IMR-90 (cell line): ENCODE measurements at places on chromosomes 5 and 9. TPM values are rescaled to one million over a fixed set of nuclear protein-coding genes. Genes with fewer than 3 reads are reported as not detected.
A peak's percentile ranks its signal among the peaks of the same experiment; 100 is the strongest.

OGN gene
- 0.10 TPM in 1 of 2 replicates, not detected in the other for polyA plus RNA-seq

GRCh38 chr9:8364026-8364752 lies 564.6 kb upstream of the DMAC1 start:
- DNase-seq: no peak

DNA sequence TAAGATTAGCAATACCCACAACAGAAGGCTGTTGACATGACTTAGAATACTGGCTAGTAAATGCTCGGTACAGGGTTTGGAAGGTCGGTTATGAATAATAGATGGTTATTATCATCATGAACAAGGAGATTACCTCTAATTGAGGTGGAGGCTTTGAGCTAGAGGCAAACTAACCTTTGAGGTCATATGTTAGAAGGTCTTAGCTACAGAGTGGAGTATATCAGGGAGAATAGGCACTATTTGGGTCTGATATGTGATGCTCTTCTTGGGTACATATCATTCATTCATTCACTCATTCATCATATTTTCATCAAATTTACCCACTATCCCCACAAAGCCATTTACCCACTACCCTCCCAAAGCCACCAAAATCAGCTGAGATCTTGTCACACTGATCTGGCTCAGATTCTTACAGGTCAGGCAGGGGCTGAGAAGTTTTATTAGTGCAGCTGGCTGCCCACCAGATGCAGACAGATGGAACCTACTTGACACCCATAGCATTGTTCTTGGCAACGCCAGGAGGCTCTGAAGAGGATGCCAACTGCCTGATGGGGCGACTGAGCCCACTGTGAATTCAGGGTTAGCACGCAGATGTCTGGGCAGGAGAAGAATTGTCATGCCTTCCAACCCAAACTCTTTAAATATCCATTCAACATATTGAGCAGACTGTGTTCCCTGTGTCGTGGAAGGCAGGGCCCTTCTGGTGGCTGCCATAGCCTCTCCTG lies 90.2 kb upstream of the SH3PXD2B start:
- no peak for DNase-seq

DNA sequence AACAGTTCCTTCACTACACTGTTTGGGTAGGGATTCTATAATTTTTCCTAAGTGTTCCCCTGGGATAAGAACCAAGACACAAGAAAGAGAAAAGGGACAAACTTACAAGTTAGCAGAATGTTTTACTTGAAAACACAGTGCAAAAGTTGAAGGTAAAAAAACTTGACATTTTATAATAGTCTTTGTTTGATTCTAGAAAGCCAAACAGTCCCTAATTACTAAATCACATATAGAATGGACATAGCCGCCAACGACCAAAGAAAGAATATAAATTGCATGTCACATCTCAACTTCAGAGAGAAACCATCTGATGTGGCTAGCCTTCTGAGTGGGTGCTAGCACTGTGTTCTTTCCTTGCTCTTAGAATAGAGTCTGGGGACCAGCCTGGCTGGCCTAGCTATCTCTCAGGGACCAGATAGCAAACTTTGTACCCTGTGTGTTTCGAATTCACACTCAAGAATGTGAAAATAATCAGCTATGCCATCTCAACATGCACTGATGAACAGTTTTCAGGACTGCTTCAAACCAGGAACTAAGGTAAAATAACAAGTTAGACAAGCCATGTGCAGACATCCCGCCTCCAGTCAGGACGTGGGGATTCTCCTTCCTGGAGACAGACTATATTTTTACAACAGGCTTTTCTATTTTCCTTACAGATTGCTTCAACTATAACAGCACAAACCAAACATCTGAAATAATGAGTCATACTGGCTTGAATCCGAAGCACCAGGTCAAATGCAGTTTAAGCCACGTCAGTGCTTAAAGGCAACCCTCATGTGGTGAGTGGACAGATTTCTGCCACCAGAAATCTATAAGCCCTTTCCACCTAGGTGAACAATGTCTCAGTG lies 53.7 kb downstream of the LHFPL2 start:
- peak; percentile 100 for DNase-seq

DNA sequence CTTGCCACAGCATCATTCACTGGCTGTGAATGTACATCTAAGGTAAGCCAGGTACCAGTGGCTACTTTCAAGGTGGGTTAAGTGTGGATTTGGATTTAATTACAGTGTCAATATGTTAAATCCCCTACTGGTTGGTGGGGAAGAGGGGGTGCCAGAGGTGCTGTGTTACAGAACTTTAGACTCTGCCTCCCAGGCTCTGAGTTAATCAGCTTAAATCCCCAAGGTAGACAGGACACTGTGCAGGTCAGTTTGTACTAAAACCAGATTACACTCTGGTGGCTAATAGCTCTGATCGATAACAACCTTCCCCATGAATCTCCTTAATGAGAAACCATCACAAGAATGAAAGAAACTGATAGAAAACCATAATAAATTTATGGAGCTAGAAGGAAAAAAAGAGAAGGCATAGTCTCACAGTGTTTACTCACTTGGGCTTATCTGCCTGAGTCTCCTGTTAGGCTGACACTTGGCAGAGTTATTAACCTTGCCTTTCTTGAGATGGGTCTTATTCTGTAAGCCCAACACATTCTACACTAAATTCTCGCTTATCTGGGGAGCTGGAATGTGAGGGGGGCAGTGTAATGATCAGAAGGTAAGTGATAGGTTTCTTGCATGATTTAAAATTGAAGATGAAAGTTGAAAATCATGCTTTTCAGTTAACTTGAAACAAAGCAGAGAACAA lies 106.8 kb downstream of the LMNB1 start:
- DNase-seq: peak; percentile 16

- DNase-seq: peak; percentile 90
These were observed 52.4 kb downstream of the SLC44A1 start for GRCh38 chr9:105296877-105297287.

- DNase-seq: no peak
These were observed 276.8 kb downstream of the ENC1 start for GRCh38 chr5:74363603-74364205.

SLC36A3 gene
- polyA plus RNA-seq: not detected in 2 replicates

FOXI1 gene
- not detected in 2 replicates for polyA plus RNA-seq

DNA sequence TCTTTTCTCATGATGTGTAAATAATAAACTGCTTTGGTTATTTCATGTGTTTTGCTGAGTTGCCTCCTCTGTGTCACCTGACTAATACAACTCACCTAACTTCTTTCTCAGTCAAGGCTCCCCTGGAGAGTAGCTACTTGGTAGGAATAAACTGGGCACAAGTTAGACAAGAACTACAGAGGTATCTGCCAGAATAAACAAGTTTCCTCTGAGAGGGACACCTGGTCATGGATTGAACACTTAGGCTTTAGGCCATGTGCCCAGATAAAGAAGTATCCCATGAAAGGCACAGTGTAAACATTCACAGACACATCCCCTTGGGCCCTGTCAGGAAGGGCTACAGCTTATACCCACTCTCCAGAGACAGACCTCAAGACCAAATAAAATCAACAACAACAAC lies 532.5 kb downstream of the KIF4B start:
- no peak for DNase-seq

- DNase-seq: peak; percentile 12
These were observed 281.4 kb downstream of the SPOCK1 start for GRCh38 chr5:137217599-137218200.

LTC4S gene
- 0.72 and 1.9 TPM in 2 replicates for polyA plus RNA-seq

CARD6 gene
- 1.5 and 1.8 TPM in 2 replicates for polyA plus RNA-seq

DNA sequence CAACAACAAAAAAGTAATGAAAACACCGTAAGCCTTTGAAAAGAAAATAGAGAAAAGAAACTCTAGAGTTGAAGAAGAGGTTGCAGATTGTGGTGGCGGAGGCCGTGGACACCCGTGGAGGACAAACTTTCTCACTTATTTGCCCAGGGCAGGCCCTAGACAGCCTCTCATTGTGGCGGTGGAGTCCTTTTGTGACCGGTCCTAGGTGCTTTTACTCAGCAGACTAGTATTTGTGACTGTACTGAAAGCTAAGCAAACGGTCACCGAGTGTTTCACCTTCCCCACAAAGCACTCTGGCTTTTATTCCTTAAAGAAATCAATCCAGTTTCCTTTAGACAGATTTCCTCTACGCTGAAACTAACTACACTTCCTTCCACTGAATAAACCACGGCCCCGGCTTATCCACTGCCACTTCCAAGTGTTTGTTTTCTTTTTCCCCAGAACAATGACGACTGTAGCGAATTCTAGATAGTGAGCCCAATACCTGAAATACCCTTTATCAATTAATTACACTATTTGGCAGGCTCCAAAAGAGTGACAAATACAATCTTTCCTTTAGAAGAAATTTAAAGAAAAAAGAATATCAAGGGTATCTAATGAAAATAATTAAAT lies 210.2 kb upstream of the TARS1 start:
- DNase-seq: no peak

- DNase-seq: peak; percentile 46
These were observed 20.0 kb downstream of the JMY start for GRCh38 chr5:79255786-79256557.

- DNase-seq: no peak
These were observed 848.8 kb upstream of the DMAC1 start for GRCh38 chr9:8648271-8648845.

- no peak for DNase-seq
These were observed 104.2 kb upstream of the PANK3 start for GRCh38 chr5:168683247-168683926.

GRCh38 chr9:114910541-114910940 lies 19.9 kb downstream of the TNFSF8 start:
- no peak for DNase-seq

DNA sequence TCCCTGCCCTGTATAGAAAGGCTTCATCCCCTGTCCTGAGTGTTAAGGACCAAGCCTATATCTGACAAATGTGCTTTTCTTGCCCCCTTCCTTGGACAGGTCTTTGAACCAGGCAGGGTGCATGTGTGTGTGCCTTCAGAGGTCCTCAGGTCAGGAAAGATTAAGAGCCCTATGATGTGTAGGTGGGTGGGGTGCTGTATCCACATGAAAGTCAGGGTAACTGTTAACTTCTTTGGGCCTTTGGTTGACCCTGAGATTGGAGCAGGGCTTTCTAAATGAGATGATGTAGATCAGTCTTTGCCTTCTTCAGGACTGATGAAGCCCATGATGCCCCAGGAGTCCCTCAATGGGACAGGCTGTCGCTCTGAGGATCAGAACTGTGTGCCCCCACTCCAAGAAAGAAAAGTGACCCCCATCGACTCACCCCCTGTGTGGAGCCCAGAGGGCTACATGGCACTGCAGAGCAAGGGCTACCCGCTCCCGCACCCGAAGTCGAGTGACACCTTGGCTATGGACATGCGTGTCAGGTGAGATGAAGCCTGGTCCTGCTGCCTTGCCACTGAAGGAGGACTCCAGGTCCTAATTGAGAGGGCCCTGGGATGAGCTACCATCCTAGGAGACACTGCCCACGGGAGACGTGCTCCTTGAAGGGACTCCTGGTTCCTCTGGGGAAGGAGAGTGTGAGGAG lies 29.4 kb upstream of the POMT1 start:
- DNase-seq: no peak
